ENCODE measurements at places on chromosomes 2 and 18.

- no peak for DNase-seq
Measured at GRCh38 chr2:146890491-146890890, 954.3 kb upstream of the ACVR2A start.

GRCh38 chr2:206642075-206643025 is at the start of gene FAM237A:
FAM237A (plus strand) TSS chr2:206642487; CDS start chr2:206644237, 1,750 bp downstream.
- DNase-seq = peak; percentile 16

DNA sequence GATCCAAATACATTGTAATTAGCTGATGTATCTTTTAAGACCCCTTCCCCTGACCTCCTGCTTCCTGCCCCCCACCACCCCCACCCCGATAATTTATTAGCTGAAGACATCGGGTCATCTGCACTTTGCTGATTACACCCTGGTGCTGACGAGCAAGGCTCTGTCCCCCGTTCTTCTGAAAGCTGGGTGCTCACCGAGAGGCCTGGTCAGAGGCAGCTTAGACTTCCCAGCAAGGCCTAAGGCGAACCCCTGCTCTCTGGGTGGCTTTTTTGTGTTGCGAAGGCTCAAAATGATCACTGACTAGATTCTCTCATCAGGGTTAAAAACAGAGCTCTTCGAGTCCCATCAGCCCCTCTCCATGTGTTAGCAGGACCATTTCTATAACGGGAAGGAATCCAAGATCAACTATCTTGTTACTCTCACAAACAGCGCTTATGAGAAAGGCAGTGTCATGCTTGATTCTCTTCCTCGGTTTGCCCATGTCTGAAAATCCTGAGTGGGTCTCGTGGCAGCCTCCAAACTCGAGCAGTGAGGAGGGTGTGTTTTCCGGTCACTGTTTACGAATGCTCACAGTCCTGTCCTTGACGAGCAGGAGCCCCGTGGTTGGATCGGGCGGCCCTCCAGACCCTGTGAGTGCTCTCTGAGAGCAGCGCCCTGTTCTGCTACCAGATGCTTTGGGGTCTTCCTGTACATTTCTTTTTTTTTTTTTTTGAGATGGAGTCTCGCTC is 201.6 kb downstream of the HDAC4 start:
- DNase-seq = no peak

DNA sequence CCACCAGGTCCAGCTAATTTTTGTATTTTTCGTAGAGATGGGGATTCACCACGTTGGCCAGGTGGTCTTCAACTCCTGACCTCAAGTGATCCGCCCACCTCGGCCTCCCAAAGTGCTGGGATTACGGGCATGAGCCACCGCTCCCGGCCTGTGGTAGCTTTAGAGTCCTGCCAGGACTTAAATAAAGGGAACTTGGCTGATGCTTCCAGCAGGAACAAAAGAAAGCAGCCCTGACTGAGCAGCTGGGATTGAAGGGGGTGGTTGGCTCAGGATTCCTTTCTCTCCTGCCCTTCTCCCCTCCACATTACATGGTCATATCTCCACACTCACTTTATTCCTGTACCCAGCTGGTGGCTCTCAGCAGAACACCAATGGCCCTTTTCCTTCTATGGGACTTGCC is 20.0 kb downstream of the EFHD1 start:
- DNase-seq = no peak

GRCh38 chr2:37653093-37653492 is 18.3 kb downstream of the CDC42EP3 start:
- DNase-seq = no peak

DNA sequence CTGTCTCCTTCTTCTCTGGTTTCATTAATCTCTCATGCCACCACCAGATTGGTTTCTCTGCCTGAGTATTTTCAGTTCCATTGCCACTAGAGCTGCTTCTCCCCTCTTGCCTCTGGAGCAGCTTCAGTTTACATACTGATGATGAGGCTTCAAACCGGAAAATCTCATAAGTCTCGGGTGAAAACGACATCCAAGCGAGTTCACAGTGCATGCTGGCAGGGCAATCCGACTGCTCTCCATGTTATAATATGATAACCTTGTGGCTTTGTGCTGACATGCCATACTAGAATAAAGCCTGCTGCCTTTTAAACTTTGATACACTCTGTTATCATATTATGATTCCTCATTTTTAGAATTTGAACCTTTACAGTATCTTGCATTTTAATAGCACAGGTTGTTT is 153.5 kb downstream of the PRPF40A start:
- no peak for DNase-seq

DNA sequence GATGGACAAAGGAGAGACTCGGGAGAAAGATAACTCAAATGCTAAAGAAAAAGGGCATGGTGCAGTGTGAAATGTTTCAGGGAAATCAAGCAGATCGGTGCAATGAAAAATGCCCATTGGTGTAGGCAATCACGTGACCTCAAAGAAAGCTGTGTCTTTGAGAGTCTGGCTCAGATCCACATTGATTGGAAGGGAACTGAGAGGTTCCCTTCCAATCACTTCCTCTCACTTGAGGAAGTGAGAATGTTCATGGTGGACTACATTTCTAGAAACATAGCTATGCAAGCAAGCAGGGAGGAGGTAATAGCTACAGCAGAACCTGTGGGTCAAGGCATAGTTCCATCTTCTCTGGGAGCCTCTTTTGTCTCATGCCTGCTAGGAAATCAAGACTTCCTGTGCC is 187.4 kb downstream of the LPIN1 start:
- no peak for DNase-seq

DNA sequence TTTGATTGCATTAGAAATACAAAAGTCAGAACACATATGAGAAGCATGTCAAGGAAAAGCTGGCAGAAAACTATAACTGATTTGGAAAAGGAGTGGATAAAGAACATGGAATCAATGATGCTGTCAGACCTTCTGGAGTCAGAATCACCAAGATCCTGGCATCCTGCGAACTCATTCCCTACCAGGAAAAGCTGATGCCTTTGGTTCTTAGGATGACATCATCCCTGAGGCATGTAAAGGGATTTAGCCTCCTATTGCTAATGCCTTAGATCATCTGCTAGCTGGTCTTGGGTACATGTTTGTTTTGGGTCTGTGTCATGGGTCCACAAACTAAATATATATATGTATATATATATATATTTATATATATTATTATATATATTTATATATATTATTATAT is 680.7 kb downstream of the EPHA4 start:
- peak; percentile 76 for DNase-seq

GRCh38 chr2:13113002-13113401 is 396.3 kb downstream of the TRIB2 start:
- no peak for DNase-seq

GRCh38 chr18:46160050-46160798 is 56.0 kb downstream of the HAUS1 start:
- no peak for DNase-seq

GRCh38 chr2:39008665-39009064 is 112.2 kb downstream of the SOS1 start:
- DNase-seq = no peak

- no peak for DNase-seq
Measured at GRCh38 chr2:235640926-235641723, 147.3 kb downstream of the AGAP1 start.

DNA sequence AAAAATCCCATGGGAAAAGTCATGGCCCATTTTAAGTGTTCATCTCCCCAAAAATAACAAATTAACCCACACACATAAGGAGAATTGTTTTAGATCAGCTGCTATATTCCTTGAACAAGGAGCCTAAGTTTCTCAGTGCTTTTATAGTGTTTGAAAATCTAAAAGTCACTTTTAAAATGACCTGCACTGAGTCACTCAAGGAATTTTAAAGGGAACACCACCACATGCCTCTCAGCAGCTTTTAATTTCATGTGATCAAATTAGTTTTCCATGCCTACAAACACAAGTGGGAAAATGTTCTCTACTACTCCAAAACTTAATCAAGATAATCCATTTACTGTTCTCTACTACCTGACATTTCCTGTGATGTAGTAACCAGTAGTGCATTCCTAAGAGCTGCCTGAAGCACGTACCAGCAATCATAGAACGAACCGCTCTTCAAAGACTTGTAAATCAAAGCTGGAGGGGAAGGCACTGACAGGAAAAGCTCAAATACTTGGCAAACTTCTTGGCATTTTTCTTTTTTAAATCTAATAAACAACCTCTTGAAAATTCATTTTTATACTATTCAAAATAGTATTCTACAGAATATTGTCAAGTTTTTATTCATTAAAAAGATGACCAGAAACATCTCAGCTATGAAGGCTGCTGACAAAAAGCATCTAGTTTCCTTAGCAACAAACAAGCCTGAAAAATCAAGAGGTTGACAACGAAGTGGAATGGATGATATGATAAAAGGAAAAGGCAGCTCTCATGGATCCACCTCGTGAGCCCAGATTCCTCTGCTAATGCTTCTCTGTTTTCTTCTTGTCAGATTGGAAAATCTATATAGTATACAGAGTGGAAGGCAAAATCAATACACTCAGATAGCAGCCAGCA is 37.2 kb downstream of the LRPPRC start:
- DNase-seq = no peak

DNA sequence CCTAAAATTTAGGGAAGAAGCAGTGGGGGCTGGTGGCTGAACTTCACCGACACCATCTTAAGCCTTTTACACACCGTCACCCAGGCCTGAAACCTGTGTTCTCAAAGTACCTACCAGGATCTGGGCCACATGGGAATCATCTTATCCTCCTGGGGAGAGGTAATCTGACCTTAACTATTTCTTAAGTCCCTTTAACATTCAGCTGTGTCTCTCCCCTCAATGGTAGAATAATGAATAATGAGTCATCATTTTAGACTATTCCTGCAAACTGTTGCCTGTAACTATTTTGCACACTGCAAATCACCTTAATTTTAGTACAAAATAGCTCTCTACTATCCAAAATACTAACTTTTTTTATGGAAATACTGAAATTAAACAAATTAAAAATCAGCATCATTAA is 149.4 kb upstream of the KLF7 start:
- no peak for DNase-seq

DNA sequence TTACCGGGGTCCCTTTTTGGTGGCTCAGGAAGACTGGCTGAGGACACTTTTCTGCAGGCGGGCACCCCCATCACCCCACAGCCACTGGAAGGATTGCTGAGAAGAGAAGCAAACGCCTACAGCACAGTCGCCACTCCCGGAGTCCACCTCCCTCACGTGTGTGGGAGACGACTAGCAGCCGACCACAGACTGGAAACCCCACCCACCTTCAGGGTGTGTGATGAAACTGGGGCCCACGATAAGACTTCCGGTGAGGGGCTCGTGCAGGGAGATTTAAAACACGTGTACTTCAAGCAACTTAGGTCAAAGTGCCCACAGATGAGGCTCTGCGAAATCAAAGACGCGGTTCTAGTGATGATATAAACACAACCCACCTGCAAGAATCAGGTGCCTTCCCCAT is 26.3 kb downstream of the MBP start:
- no peak for DNase-seq

GRCh38 chr2:25109822-25110221 is 58.6 kb downstream of the POMC start:
- no peak for DNase-seq

- no peak for DNase-seq
Measured at GRCh38 chr2:84888401-84889276, 7.8 kb upstream of the TRABD2A start.

DNA sequence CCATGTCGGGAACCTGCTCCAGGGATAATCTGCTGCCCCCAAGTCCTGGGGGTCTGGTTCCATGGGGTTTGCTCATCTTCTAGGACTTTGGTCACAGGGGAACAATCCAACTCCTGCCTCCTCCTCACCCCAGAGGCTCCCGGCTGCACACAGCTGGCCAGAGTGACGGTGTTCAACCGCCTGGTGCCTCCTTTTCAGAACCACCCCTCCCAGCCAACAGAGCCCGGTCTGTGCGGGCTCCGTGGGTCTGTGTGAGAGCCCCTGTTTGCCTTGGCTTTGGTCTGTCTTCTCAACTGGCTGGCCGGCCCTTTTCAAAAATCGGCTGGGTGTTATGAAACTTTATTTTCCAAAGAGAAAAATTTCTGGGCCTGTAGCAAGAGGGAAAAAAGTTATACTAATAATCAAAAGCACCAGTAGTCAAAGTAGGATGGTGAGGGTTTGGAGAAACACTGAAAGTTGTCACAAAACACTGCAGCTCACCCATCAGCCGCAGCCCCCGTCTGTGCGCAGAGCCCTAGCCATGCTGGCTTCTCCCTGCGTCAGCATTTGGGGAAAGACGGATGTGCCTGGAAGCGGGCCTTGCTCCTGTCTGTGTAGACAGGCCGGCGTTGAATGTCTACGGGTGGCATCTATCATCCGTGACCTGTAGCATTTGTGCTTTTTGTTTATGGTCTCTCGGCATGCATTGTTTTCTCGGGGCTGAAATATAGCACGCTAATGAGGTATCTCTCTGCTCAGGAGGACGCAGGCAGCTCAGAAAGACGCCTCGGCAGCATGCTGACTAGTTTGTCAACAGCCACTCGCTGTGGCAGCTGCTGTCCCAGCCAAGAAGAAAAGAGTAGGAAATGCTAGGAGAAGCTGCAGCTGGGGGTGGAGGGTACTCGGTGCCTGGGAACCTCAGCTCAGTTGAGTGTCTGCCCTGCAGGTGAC is 138.6 kb downstream of the GLI2 start:
- DNase-seq = no peak

GRCh38 chr18:35095983-35096676 is 54.9 kb downstream of the MAPRE2 start:
- peak; percentile 0 for DNase-seq

DNA sequence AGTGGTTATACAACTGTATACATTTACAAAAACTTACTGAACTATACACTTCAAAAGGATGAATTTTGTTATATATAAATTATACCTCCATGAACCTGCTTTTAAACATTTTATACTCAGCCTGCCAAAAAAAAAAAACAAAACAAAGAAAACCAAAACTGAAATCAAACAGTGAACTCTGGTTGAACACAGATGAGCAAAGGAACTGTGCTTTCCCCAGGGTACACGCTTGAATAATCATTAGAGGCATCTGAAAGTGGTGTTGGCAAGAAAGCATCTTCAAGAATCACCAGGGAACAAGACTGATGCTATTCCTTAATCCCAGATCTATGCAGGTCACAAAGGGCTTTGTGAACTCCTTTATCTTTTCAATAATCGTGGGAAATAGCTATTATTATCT is 77.0 kb upstream of the LYPD1 start:
- no peak for DNase-seq

Measured in RKO (cell line).